Activated CD4-positive, alpha-beta memory T cell treated with anti-CD3 and anti-CD28 coated beads, Interleukin-2, amount 10 ng/mL, durations not matched to agents 7 days and 5 days (primary cell): ENCODE measurements at places on chromosomes 7 and 10. TPM values are rescaled to one million over a fixed set of nuclear protein-coding genes. Genes with fewer than 3 reads are reported as not detected.
A peak's percentile ranks its signal among the peaks of the same experiment; 100 is the strongest.

GRCh38 chr7:16422103-16422435, 731 bp upstream of the CRPPA start:
- DNase-seq: no peak

- no peak for DNase-seq
Observed at GRCh38 chr10:390449-391100, 255.3 kb downstream of the ZMYND11 start.

GRCh38 chr7:132836746-132837145, 245.1 kb downstream of the CHCHD3 start:
- DNase-seq: no peak

- DNase-seq: no peak
Observed at GRCh38 chr7:96045919-96046318, 273.6 kb downstream of the DYNC1I1 start.

DNA sequence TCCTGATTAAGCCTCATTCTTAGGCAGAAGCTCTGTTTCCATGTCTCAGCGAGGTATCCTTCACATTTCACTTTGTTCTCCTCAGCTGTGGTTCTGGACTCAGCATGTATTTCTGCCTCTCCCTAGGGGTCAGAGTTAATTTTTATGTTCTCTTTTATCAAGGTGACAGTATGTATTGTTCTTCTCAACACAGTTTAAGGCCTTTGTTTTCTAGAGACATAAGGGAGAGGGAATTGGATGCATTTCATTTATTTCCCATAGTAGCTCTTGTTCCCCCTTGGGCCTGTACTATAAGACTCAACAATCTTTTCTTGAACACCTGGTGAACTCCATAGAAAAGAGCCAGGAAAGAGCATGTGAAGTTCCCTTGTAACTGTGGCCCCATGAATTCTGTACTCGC, 214.3 kb downstream of the ZWINT start:
- DNase-seq: no peak

DNA sequence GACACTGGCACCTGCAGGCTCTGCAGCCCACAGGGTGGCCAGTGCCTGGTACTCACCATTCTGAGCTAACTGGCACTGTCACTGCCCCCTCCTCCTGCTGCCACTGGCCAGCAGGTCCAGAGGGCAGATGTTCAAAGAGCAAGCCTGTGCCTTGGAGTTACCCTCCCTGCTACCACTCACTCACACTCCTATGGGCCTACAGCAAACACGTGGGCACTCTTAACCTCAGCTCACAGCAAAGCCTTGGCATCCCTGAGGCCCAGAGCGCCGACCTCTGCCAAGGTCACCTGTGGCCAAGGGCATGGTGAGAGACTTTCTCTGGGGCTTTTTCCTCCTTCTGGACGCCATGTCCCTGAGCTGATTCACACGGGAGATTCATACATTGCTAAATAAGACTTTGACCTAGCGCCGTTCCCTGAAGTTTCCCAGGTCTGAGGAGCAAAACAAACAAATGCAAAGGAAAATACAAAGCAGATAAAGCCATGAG, 270.0 kb upstream of the PPP2R2D start:
- DNase-seq: peak; percentile 9

Gene CALU
- total RNA-seq: 34.3 TPM

Gene RBP3
- not detected for total RNA-seq
